ENCODE measurements at places on chromosomes 5 and 9.

DNA sequence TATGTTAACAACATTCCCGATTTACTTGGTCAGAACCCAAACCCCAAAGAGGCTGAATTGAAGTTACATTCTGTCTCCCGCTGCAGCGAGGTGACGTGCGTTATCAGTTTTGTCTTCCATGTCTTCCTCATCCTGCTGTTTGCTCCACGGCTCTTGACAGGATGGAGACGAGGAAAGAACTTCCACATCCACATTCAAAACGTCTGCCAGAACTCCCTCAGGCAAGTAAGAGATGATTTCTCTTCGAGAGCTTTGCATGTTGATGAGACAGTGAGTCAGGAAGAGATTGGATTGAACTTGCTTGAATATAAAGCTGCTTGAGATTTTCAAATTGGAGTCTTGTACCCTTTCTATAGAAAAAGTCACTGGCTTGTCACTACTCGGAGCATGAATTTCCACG, 242.6 kb downstream of the AUH start:
- peak; percentile 67 for DNase-seq

- DNase-seq, result no peak
Observed at GRCh38 chr9:93898502-93899426, 56.4 kb downstream of the BARX1 start.

GRCh38 chr5:147396070-147396823, 113.6 kb downstream of the DPYSL3 start:
- peak; percentile 49 for DNase-seq

GRCh38 chr9:79292731-79293280, 279.0 kb upstream of the TLE4 start:
- DNase-seq, result no peak

GRCh38 chr5:117161718-117162335, 587.2 kb upstream of the SEMA6A start:
- no peak for DNase-seq

DNA sequence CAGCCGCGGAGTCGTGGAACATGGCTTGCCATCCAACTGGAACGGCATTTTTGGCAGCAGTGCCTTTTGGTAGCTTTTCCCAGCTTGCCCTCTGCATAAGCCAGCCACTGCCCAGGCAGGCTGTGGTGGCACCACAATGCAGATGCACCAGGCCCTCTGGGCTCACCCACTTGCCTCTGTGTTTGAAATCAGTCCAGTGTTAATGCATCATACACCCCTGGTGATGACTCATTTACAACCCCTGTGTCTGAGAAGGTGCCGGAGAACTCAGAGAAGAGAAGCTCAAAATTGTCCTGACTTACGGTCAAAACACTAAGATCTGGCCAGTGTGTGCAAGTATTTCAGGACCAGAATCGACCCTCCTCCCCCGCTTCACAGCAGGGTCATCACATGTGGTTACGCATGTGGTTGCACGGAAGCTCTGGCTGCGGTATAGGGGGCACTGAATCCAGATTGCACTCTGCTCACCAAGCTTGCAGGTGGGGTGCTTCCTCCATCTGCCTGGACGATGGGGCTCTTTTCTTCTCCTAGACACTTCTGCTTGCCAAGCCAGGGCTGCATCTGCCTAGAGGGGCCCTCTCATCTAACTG, 66.5 kb upstream of the SMIM15 start:
- peak; percentile 55 for DNase-seq

Data from fibroblast of mammary gland (primary cell).